ENCODE measurements at places on chromosomes 7 and 10. TPM values are rescaled to one million over a fixed set of nuclear protein-coding genes. Genes with fewer than 3 reads are reported as not detected.

ABCB8 gene
- polyA plus RNA-seq = 39.7 TPM

PVRIG gene
- not detected for polyA plus RNA-seq

OPN4 gene
- polyA plus RNA-seq = not detected

COL28A1 gene
- polyA plus RNA-seq = 0.63 TPM

HYAL4 gene
- not detected for polyA plus RNA-seq

TWIST1 gene
- 11.9 TPM for polyA plus RNA-seq

HOGA1 gene
- polyA plus RNA-seq = 4.0 TPM

SLC18A3 gene
- polyA plus RNA-seq = not detected

PBLD gene
- 5.8 TPM for polyA plus RNA-seq

ODAD2 gene
- polyA plus RNA-seq = not detected

SLC35G1 gene
- polyA plus RNA-seq = 14.5 TPM

HHEX gene
- 6.3 TPM for polyA plus RNA-seq

ANXA8 gene
- 0.82 TPM for polyA plus RNA-seq

METTL2B gene
- polyA plus RNA-seq = 9.4 TPM

UFSP1 gene
- polyA plus RNA-seq = 1.5 TPM

CLCN1 gene
- not detected for polyA plus RNA-seq

KCNMA1 gene
- polyA plus RNA-seq = 106 TPM

HOXA9 gene
- polyA plus RNA-seq = 1.5 TPM

MMP21 gene
- polyA plus RNA-seq = not detected

RSBN1L gene
- polyA plus RNA-seq = 12.5 TPM

ENTPD1 gene
- 18.2 TPM for polyA plus RNA-seq

TEX47 gene
- not detected for polyA plus RNA-seq
